ENCODE measurements at places on chromosomes 16 and 17. TPM values are rescaled to one million over a fixed set of nuclear protein-coding genes. Genes with fewer than 3 reads are reported as not detected.

ZPBP2 gene
- polyA plus RNA-seq, result not detected

DNA sequence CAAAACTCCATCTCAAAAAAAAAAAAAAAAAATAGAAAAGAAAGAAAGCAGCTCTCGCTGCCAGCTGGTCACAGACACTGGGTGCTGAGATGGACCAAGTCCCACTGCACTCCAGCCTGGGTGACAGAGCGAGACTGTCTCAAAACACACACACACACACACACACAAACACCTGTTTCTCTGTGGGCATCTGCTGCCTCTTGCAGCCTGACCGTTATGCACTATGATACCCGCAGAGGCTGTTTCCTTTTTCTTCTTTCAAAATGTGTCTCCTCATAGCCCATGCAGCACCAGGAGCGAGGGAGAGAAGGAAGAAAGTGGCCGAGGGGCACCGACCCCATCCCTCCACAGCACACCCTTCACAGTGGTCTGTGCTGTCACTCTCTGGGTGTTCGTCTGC is 36.9 kb upstream of the KLHDC4 start:
- DNase-seq, result no peak
- no peaks in the 10 kb centered on the region for H3K27me3 ChIP-seq
- H3K4me1 ChIP-seq, result peaks cover 16% of the 10 kb centered on the region
- H3K4me3 ChIP-seq, result no peak overlapping the region
- no peaks in the 10 kb centered on the region for H3K36me3 ChIP-seq

- no peaks in the 10 kb centered on the region for H3K36me3 ChIP-seq
- no peaks in the 10 kb centered on the region for H3K4me1 ChIP-seq
- H3K4me3 ChIP-seq, result no peak overlapping the region
- no peaks in the 10 kb centered on the region for H3K27me3 ChIP-seq
- H3K27ac ChIP-seq, result no peak overlapping the region
Measured at GRCh38 chr17:71900621-71901229, 220.1 kb upstream of the SOX9 start.

DNA sequence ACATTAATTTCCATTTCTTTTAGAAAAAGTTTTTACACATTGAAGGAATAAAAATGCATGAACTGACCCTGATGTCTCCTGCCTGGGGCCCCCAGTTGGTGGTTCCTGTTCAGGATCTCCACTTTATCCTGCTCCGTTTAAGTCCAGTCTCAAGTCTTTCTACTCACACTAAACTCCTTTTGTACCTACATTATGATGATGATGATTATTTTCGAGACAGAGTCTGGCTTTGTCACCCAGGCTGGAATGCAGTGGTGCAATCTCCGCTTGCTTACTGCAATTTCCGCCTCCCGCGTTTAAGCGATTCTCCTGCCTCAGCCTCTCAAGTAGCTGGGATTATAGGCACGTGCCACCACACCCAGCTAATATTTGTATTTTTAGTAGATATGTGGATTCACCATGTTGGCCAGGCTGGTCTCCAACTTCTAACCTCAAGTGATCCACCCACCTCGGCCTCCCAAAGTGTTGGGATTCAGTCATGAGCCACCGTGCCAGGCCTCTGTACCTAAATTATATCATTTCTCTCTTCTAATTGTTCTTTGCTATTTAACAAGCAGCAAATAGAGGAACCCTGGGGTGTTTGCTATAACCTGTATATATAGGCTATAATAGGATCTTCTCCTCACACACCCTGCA is 2.2 kb upstream of the FOXK2 start:
- no peak overlapping the region for H3K4me3 ChIP-seq
- H3K36me3 ChIP-seq, result no peaks in the 10 kb centered on the region
- no peak overlapping the region for H3K27ac ChIP-seq
- no peaks in the 10 kb centered on the region for H3K27me3 ChIP-seq
- DNase-seq, result no peak
- peaks cover 21% of the 10 kb centered on the region for H3K4me1 ChIP-seq
